Hematopoietic multipotent progenitor cell treated with erythropoietin and hydrocortisone succinate and interleukin-3 and kit ligand, for 8 days (in vitro differentiated cells): ENCODE measurements at places on chromosomes 11 and 22.

DNA sequence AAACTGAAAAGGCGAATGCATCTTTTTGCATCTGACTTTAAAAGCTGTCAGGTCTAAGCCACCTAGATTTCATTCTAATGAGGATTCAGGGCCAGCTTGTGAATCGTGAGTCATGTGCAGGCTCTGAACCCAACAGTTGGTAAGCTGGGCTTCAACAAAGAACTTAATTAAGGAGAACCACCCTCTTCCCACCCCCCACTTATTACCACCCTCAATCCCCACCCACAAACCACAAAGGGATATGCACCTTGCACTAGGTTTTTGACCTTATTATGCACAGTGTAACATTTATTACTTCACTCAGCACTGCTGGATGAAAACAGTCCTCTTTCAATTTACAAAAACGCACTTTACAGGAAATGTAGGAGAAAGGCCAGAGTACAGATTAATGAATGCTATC is 94.1 kb upstream of the LIN7C start:
- DNase-seq, result no peak

DNA sequence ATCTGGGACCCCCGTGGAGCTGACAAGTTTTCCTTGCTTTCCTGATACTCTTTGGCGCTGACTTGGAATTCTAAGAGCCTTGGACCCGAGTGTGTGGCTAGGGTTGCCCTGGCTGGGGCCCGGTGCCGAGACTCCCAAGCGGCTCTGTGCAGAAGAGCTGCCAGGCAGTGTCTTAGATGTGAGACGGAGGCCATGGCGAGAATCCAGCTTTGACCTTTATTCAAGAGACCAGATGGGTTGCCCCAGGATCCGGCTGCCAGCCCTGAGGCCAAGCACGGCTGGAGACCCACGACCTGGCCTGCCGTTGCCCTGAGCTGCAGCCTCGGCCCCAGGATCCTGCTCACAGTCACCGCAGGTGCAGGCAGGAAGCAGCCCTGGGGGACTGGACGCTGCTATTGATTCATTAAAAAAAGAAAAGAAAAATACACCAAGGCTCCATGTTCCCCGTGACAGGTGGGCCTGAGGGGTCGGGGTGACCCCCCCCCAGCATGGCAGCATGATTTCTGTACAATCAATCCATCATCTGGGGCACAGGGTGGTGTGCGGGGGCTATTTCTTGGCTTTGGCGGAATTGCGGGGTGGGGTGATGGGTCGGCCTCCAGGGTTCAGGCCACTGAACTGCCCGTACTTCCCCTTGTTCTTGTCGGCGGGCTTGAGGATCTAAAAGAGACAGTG is 3.5 kb downstream of the PPP1CA start:
- no peak for DNase-seq

DNA sequence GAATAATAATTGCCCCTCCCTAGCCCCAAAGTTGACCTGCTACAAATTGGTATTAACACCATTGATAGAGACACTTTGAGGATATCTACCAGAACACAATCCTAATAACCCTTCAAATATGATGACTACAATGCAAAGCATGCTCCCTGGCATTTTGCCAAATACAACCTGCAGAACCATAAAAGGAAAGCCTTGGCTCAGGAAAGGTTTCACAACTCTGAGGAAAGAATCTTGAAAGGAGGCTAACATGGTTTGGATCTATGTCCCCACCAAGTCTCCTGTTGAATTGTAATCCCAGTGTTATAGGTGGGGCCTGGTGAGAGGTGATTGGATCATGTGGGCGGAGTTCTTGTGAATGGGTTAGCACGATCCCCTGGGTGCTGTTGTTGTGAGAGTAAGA is 140.4 kb upstream of the ARHGAP42 start:
- no peak for DNase-seq

DNA sequence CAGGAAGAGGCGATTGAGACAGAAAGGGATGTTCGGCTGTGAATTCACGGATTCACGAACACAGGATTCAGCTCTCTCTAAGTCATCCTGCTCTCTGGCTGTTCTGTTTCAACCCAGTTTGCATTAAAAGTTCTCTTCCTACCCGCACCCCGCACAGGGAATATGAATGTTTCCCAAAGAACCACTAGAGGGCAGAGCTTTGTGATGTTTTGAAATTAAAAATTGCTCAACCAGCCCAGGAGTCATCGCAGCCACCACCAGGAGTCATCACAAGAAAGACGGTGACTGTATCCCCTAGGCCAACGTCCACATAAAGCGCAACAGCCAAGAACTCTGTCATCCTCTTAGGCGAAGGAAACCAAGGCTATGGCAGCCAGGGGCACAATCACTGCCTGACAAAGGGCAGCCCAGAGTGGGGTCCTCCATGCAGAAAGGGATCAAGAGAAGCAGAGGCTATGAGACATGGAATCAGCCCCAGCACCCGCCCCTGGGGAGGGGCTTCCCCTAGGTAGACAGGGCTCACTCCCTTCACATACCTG is 122.4 kb downstream of the WT1 start:
- DNase-seq, result peak; percentile 59

- no peak for DNase-seq
Measured at GRCh38 chr22:24494528-24495364, at the start of gene UPB1. TSS of gene UPB1 (plus strand) at chr22:24495332. CDS start at chr22:24495404, 72 bp downstream.

- DNase-seq, result no peak
Measured at GRCh38 chr11:587546-587945, 11.3 kb downstream of the PHRF1 start.

GRCh38 chr22:47449508-47450270 is 687.2 kb downstream of the TBC1D22A start:
- no peak for DNase-seq

- no peak for DNase-seq
Measured at GRCh38 chr11:72642043-72642883, 32.0 kb downstream of the PDE2A start.

GRCh38 chr11:15258433-15259165 is 143.9 kb downstream of the INSC start:
- no peak for DNase-seq

- DNase-seq, result no peak
Measured at GRCh38 chr11:57552479-57552878, 15.0 kb downstream of the UBE2L6 start.

DNA sequence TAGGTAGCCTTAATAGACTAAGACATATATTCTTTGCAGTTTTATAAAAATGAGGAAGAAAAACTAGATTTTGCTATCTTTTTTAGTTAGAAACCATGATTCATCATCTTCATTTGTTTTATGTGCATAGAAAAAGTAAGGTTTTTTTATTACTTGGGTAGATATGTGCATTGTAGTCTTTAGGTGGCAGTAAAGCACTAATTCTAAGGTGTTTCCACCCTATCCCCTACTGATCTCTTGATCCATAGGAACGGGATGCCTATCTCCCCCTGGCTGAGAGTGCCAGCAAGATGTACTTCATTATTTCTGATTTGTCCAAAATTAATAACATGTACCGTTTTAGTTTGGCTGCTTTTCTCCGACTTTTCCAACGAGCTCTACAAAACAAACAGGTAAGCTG is 148.1 kb downstream of the DYNC2H1 start:
- DNase-seq, result no peak

DNA sequence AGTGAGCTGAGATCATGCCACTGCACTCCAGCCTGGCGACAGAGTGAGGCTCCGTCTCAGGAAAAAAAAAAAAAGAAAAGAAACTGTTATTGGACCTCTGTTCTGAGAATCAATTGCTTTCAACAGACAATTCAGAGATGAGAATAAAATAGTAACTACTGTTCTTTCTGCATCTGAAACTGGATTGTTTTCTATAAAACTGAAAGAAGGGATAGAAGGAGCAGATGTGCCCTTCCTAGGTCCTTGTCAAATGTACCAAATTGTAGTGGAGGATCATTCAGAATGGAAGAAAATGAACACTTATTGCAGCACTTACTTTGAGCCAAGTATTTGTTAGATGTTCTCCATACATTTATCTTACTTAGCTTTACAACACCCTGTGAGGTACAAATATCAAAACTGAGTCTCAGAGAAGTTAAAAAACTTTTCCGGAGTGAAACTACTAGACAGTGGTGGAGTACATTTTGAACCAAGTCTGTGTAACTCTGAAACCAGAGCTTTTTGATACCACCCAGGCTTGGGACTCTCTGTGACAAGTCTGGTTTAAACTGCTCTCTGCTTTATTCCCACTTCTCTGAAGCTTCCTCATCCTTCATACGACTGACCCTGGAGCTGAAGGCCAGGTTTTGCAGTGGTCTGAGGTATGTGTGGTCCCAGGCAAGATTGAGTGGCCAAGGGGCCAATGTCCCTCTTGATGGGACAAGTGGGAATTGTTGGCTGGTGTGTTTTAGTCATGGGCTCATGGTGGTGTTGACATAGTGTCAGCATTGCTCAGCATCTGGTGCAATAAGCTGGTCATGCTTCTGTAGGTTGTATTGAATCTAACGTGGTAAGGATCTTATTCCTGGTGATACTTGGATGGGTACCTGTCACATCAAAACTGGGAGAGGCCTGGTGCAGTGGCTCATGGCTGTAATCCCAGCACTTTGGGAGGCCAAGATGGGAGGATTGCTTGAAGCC is 48.2 kb upstream of the CCDC134 start:
- no peak for DNase-seq

GRCh38 chr22:35631597-35631996 is 14.5 kb upstream of the MB start:
- peak; percentile 60 for DNase-seq

DNA sequence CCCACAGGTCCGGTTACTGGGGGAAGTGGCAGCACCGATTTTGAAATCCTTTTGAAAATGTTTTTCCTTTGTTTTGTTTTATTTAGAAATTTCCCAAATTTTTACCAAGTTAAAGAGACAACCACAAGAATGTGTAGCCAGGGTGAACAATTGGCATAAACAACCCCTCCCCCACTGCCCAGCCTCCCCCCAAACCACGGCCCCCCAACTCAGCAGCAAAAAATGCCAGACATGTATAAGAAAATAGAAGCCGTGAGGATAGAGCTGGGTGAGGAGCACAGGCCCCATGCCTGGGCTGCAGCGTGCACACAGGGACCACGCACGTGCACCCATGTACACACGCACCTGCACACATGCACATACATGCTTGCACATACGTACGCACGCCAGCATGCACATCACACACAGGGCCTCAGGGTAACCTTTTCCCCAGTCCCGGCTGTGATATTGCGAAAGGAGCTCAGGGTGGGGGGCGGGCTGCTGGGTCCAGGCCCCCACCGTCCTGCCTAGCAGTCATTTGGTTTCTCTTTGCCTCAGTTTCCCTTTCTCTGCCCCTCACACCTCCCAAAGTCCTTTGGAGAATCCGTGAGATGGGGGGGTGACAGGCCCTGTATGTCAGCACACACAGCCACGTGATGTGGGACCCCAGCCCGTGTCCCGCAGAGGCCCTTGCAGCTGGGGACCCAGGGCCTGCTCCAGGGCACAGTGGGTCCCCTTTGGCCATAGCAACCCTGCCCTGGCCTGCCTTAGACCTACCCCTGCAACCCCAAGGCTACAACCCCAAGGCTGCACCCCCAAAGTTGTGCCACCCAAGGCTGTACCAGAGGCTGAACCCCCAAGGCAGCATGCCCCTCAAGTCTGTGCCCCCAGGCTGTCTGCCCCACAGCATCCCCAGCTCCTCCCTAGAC is 42.9 kb downstream of the IGF2 start:
- DNase-seq, result no peak

GRCh38 chr11:19546325-19546724 is 166.3 kb upstream of the NAV2 start:
- DNase-seq, result no peak

GRCh38 chr11:77470504-77470903 is 3.4 kb downstream of the PAK1 start:
- no peak for DNase-seq

GRCh38 chr11:72604256-72604655 is 70.0 kb downstream of the PDE2A start:
- DNase-seq, result no peak

DNA sequence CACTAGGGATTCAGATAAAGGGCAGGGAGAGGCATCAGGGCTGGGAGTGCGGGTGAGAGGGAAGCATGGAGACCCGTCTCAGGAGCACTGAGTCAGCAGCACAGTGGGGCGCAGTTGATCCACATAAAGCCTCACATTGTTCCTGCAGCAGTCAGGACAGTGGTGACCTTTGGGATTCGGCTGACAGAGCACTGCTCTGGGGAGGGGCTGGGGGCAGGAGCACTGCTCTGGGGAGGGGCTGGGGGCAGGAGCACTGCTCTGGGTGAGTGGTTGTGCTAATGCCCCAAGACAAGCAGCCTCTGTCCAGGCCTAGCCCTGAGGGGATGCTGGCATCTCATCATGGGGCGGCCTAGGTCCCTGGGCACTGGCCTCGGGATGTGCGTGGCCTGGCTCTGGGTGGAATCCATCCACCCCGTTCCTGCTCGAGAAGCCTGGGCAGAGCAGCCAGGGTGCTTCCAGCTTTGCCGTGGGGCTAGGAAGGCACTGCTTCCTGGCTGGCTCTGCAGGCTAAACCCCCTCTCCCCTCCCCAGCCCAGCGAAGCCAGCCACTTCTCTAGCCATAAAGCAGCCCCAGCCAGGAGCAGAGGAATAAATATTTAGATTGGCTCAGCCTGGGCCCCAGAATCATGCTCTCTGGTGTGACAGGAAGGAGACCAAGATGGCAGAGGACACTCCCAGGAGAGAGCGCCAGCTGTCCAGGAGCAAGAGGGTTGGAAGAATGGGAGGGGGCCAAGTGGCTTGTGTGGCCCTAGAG is 7.3 kb downstream of the OAF start:
- no peak for DNase-seq

DNA sequence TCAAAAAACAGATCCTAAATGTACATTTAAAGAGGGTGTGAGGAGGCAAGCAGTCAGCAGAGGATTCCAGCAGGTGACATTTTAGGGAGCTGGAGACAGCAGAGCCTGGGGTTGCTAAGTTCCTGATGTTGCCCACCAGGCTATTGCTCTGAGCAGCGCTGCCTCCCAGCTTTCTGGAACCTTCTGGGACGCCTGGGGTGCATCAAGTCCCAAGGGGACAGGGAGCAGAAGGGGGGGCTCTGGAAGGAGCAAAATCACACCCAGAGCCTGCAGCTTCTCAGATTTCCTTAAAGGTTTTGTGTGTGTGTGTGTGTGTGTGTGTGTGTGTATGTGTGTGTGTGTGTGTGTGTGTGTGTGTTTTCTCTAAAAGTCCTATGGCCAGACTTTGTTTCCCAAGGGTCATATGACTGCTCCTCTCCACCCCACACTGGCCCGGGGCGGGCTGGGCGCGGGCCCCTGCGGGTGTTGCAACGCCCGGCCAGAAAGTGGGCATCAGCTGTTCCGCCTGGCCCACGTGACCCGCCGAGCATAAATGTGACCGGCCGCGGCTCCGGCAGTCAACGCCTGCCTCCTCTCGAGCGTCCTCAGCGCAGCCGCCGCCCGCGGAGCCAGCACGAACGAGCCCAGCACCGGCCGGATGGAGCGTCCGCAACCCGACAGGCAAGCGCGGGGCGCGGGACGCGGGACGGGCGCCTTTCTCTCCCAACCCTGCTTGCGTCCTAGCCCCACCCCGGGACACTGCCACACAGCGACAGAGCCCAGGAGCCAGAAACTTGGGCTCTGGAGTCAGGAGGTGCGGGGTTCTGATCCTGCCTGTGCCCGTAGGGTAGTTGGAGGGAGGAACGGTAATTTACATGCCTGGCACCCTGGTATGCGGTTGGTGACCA is at the start of gene HMOX1:
HMOX1 (plus strand) TSS at position 560 of the 887 bp plus-strand sequence; CDS start at position 638, 78 bp downstream.
- peak; percentile 67 for DNase-seq
